ENCODE measurements at places on chromosomes 5 and 9.

- DNase-seq: no peak
These were observed 106.2 kb downstream of the FBXL7 start for GRCh38 chr5:15606197-15606596.

DNA sequence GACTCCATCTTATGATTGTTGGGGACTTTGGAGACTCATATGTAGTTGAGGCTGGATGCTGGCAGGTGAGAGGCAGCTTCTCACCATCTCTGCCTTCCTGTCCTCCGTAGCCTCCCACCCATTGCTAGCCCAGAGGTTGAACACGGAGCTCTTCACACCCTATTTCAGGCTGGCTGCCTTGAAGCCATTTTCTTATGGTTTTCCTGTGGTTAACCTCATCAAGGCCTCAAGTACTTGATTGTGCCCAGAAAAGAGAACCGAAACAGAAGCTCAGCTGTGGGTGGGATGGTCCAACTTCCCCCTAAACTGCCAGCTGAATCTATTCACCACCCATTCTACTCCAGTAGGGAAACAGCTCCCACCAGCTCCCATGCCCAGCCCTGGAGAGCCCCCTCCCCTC is 102.9 kb downstream of the LIFR start:
- no peak for DNase-seq

- no peak for DNase-seq
These were observed 226.4 kb downstream of the TRIM32 start for GRCh38 chr9:116913536-116913935.

GRCh38 chr9:95091601-95092261 is 225.8 kb downstream of the FANCC start:
- peak; percentile 86 for DNase-seq

DNA sequence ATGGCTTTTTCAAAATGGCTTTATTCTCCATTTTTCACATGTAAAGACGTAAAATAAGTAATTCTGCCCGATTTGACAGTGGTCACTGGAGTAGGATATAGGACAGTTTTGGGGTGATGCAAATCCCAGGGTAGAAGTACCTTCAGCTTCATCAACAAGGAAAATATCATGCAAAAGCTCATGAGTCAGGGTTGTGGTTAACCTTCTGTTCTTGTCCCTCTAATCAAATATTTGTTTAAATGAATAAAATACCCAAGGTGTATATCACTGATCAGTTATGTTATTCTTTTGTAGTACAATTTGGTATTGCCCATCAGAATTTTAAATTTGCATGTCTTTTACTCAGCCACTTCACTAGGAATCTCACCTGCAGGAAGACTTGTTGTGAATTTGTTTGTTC is 40.0 kb downstream of the FBXL7 start:
- no peak for DNase-seq
